ENCODE measurements at places on chromosomes 4 and X.
A peak's percentile ranks its signal among the peaks of the same experiment; 100 is the strongest.

- no peak for DNase-seq
These were observed 76.7 kb downstream of the SLC4A4 start for GRCh38 chr4:71415491-71415890.

DNA sequence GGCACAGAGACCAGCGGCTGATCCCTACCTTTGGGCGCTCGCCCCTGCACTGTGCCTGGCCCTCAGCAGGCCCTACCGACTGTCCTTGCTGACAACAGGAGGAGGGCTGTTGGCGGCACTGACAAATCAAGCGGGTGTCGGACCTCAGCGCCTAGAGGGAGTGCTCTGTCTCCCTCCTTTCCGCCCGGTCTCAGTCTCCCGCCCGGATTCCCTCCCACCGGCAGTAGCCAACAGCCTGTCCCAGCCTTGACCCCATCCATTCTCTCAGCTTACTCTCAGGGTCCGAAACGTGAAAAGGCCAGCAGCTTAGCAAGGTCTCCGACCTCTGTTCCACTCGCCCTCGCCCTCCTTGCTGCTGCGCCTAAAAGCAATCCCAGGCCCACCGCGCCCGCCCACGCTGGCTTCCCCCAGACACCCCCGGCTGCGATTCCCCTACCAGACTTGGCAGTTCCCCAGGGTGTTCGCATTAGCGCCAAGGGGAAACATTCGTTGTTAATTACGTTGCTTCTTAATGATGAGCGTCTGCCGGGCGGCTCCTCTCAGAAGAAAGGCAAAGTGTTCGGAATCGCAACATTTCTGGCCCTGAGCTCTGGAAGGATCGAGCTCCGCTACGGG lies 96.2 kb downstream of the SOWAHB start:
- no peak for DNase-seq

- no peak for DNase-seq
These were observed 8.5 kb upstream of the USP9X start for GRCh38 chrX:41076742-41077141.

DNA sequence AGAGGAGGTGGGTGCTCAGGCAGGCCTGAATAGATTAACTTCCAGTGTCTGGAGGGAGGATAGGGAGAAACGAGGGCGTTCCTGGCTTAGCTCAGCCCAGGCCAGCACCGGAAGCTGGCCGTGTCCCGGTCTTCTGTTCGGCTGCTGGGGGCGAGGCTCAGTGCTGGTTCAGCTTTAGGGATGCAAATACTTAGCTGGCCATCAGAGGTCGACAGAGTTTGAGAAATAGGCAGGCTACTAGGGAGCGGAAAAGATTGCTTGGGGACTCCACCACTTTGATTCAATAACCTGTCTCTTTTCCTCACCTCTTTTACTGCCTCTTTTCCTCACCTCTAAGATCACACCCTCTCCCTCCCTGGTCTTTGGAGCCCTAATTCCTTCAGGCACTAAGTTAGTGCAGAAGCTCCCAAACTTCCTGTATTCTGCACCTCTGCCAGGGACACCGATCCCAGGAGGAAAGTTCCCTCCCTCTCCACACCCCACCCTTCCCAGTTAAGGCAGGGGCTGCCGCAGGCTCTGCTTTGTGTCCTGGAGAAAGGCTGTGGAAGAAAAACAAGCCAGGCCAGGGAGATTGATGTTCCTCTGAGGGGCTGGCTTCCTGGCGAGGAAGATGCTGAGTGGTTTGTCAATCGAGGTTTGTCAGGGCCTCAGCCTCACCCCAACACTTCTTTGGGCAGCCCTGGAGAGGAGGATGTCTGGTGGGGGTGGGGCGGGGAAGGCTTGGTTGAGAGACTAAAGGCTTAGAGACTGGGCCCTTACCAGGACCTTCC lies 6.0 kb upstream of the EFNB1 start:
- no peak for DNase-seq

GRCh38 chr4:105630670-105631655 lies 77.5 kb downstream of the INTS12 start:
- DNase-seq: no peak

GRCh38 chr4:108107101-108107500 lies 61.6 kb downstream of the LEF1 start:
- peak; percentile 27 for DNase-seq

DNA sequence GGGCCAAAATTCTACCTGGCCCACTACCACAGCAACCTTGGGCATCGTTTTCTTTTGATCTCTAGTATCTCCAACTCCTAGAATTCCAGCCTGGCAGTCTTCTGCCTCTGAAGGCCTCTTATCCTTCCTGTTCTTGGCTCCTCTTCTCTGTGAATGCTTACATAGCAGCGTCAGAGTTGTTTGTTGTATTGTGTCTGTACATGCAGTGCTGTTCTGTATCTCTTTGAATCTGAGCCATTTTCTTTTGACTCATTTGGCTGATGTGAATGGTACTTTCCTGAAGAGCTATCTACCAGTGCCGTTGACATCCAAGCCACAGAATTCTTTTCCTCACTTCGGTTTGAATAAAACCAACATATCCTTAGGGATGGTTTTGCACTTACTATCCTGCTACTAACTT lies 79.2 kb downstream of the TMEM164 start:
- no peak for DNase-seq

DNA sequence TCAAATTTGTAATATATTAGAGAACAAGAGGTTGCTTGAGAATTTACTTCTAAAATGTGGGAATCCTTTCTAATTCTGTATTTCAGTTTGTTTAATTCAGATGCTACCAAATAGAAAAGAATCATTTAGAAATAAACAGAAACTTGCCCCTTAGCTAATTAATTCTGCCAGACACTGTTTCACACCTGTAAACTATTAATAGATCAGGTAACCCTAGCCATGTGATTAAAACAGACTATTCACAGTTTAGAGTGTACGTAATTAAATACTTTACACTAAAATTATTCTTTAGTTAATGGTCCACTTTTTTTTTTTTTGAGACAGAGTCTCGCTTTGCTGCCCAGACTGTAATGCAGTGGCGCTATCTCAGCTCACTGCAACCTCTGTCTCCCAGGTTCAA lies 124.0 kb downstream of the PTPN13 start:
- DNase-seq: no peak

DNA sequence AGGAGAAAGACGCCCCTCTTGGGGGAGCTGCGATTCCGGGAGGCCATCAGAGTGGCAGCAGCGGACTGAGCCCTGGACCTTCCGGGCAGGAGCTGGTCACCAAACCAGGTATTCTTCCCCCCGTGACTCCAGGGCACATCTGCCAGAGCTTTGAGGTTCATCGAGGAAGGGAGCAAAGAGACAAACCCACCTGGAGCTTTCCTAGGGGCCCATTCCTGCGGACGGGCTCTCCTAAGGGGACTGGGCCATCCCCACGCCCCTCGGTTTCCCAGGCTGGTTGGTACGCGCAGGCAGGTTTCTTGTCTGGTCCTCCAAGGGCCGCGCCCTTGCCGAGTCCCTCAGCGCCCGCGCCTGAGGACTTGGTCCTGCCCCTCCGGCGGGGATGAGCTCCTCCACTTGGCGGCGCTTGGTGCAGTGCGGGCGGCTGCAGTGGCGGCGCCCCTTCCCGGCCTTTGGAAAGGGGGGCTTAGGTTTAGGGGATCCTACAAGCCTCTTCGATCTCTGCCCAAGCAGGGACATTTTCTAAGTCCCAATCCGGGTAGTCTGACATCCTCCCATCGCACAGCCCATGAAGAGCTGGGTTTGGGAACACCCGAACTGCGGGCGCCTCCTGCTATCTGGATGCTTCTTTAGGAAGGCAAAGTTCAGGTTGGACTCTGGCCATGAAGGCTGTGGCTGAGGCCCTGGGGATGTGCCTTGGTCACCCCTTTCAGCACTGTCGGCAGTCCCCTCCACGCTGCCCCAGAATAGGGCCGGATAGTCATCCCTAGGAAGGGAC lies 538 bp downstream of the STBD1 start:
- peak; percentile 15 for DNase-seq

DNA sequence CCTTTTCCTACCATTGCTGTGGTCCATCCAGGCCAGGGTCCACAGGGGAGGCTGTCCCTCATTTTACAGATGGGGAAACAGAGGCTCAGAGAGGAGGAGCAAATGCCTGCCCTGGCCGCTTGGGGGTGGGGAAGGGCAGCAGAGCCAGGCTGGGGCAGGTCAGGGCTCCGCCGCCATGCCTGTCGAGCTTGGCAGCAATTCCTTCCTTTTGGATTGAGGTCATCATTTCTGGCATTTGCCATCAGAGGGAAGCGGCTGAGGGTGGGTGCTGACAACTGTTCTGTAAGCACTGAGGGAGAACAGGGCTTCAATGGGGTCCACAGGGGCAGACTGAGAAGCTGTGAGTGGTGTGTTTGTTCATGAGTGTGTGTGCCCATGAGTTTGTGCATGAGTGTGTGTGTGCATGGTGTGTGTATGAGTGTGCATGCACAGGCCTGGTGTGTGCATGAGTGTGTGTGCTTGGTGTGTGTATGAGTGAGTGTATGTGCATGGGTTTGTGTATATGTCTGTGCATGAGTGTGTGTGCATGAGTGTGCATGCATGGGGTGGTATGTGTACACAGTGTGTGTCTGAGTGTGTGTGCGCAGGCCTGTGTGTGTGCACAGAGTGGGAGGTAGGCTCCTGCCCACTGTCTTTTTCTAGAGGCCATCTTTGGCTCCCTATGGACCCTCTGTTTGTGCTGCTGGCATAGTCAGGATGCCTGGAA lies 115.2 kb downstream of the SORCS2 start:
- no peak for DNase-seq

DNA sequence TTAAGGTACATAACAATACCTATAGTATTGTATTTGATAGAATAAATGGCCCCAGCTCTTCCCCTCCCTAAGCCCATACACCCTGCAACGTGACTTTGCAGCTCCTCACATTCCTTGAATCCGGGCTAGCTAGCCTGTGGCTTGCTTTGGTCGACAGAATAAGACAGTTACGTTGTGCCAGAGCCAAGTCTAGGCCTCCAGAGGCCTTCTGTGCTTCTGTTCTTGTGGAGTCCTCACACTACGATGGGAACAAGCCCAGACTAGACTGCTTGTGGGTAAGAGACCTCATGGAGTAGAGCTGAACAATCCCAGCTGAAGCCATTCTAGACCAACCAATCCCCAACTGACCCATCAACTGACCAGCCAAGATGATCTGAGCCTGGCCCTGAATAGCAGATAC lies 102.4 kb upstream of the PLAC1 start:
- DNase-seq: no peak

GRCh38 chrX:153882086-153882498 lies 3.9 kb downstream of the L1CAM start:
- no peak for DNase-seq

DNA sequence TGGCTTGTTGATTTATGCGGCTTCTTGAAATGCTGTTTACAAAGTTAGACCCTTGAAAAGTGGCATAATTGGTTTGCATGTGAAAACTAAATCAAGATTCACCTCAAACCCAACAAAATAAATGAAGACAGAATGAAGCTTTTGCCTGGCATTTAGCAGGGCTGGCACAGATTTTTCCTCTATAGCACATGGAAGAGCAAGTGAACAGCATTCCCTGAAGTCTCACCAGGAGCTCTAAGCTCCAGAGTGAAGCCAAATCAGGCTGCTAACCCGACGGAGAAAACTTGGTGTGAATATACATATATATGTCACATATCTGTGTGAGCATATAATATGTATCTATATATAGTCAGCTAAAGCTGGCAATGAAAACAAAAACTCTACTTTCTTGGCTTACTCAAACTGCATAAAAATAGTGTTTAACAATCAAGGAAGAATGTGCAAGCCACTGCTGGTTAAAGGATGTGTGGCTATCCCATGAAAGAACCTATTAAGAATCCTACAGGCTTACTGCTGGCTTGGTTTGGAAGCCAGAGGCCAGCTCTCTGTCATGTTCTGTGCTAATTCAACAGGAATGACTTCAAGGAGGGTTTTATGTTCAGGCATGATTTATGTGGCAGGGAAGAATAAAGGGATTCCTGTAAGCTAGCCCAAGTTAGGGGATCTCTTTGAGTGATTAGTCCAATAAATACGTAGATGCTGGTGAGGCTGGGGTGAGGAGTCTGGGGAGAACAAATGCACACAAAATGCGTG lies 69.9 kb downstream of the MFAP3L start:
- DNase-seq: no peak

DNA sequence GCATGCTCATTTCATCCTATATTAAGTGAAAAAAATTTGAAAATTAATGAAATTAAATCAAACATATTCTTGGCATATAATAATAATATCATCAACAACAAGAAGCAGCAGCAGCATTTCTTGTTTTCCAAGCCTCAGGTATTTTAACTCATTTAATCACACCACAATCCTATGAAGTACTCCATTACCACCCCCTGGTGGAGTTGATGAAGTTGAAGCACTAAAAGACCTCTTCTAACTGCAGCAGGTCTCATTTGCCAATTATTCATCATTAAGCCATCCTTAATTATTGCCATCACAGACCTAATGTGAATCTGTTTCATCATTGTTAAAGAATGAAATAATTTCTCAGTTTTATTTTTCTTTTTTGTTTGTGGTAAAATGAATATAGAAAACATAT lies 801.4 kb upstream of the GRID2 start:
- DNase-seq: no peak

GRCh38 chr4:98657531-98658286 lies 702 bp downstream of the TSPAN5 start:
- peak; percentile 53 for DNase-seq

DNA sequence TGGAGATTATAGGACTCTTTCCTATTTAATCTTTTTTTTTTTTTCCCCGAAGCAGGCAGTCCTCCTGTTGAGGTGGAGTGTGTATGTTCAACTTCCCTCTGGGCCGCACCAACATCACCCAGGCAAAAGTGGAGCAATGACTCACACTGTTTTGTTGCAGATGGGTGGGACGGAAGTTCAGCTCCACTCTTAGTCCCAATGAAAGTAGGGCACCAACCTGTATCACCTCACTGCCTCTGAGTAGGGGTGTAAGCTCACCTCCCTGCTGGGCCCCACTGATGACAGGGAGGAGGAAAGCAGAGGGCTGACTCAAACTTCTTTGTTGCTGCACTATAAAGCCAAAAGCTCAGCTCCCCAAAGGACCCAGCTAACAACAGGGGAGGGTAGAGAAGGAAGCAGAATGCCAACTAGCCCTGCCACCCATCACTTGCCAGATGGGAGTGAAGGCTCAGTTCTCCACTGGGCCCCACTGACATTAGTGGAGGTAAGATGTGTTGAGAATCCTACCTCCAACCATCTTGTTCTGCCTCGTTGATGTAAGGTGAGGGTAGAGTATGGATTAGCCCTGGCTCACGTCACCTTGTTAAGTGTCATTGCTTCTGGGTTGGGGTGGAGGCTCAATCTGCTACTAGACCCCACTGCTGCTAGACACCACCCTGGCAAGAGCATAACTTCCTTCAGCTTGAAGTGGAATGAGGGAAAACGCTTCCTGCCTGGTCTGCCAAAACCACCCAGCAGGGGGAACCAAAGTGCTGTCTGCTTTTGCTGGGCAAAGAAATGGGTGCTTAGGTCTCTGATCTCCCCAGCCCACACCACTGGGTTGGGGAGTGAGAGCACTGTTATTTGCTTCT lies 14.1 kb downstream of the RPS6KA3 start:
- DNase-seq: peak; percentile 66

GRCh38 chr4:108783665-108784463 lies 21.0 kb upstream of the ETNPPL start:
- no peak for DNase-seq

GRCh38 chr4:123017636-123018395 lies 95.4 kb upstream of the NUDT6 start:
- DNase-seq: no peak

Measured in stimulated activated naive CD4-positive, alpha-beta T cell (primary cell).